ENCODE measurements at places on chromosomes 2 and 18.

DNA sequence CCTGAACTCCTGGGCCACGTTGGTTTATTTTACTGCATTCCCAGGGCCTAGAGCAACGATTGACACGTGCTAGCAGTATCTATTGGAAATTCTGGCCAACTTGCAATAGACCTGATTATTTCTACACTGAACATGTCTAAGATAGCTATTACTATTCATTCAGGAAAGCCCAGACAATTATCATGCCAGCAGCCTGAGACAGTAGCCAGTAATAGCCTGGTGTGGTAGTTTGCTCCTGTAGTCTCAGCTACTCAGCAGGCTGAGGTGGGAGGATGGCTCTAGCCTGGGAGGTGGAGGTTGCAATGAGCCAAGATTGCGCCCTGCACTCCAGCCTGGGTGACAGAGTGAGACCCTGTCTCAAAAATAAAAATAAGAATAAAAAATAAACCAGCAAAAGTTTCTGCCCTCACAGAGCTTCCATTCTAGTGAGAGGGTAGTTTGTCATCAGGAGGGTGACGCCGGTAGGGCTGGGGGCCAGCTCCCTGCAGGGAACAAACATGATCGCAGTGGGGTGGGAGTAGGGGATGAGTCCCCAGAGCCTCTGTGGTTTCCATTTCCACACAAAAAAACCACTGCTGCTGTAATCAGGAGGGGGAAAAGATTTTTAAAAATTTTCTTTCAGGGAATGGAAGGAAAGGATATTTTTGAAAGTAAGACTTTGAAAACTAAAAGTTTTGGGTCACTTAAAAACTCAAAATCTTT is 4.3 kb downstream of the CASP8 start:
- no peak for DNase-seq

GRCh38 chr2:100185516-100185915 is 43.1 kb upstream of the AFF3 start:
- no peak for DNase-seq

- no peak for DNase-seq
These were observed 145.1 kb upstream of the CDH19 start for GRCh38 chr18:66749030-66749429.

DNA sequence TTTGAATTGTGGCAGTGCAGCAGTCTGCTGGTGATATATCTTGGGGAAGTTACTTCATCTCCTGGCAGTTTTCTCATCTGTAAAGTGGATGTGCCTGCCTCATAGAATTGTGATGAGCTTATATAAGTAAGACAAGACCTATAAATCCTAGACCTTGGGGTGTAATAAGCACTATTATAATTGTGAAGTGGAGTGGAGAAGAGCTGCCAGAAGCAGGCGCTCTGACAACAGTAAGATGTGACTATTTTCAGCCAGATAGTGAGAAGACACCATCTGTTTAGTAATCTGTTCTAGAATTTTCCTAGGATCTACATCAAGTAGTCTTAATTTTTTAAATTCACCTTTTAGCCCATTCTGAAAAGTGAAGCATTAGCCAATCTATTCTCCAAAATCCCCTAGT is 85.6 kb upstream of the TSPYL6 start:
- DNase-seq: no peak

DNA sequence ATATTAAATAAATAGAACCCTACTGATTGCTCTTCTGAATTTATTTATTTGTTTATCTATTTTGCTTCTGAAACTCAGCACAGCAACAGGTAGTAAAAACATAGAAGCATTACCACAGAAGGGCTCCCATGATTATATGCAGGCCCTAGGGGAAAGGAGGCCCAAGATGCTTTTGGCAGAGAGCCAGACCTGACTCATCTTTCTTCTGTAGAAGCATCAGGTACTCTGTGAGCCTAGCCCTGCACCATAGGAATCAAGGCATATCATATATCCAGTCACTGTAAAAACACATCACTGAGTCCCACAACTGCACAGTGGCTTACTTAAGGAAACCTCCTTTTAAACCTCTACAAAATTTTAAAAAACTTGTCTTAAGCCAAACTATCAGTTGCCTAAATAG is 1.8 kb downstream of the SCN9A start:
- DNase-seq: no peak

- DNase-seq: no peak
These were observed 56.9 kb upstream of the TMEM178A start for GRCh38 chr2:39608686-39609441.

DNA sequence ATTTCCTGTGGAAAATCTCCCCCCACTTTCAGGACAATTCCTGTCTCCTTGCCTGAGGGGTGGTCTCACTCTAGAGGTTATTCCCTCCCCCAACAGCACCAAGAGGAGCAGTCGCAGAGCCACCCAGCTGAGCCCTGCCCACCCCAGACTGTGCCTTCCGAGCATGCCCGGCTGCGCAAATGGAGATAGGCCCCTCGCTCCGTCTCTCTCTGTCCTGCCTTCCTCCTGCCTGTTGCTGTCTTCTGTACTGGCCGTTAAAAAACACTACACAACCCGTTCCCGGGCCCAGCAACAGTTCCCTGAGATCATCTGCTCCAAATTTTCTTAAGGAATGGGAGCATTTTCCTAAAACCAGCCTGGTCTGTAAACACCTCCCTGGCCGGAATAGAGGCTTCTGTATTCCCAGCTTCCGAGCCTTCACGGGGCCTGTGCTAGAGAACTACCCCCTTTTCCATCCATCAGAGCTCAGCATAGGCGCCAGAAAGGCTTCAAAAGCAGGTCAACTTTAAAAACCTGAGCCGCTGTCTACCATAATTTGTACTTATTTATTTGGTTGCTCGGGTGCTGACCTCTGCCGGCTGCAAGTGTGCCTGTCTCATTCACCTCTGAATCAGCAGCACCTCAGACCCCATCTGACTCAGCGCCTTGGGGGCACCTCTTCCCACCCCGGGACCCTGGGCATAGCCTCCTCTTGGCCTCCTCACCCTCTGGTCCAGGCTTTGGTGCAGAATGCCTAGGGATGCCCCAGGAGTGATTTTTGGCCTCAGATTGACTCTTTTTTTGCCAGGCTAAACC is 159.4 kb downstream of the PXDN start:
- no peak for DNase-seq

GRCh38 chr2:3727397-3728045 is 24.1 kb downstream of the DCDC2C start:
- no peak for DNase-seq

GRCh38 chr2:200305797-200306195 is 697 bp upstream of the SPATS2L start:
- peak; percentile 9 for DNase-seq

DNA sequence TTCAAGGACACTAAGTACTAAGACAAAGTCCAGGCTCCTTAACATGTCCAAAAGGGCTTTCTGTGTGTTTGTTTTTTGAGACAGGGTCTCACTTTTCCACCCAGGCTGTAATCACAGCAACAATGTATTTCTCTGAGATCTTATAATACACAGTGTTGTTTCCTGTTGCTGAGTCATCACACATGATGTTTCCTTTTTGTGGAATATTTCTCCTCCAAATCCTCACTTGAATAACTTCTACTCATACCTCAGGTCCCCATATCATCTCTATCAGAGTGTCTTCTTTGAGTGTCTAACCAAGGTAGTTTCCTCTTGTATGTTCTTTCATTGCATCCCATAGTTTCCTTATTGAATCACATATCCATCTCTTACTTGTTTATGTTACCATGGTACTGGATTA is 632.0 kb upstream of the PIK3C3 start:
- no peak for DNase-seq

DNA sequence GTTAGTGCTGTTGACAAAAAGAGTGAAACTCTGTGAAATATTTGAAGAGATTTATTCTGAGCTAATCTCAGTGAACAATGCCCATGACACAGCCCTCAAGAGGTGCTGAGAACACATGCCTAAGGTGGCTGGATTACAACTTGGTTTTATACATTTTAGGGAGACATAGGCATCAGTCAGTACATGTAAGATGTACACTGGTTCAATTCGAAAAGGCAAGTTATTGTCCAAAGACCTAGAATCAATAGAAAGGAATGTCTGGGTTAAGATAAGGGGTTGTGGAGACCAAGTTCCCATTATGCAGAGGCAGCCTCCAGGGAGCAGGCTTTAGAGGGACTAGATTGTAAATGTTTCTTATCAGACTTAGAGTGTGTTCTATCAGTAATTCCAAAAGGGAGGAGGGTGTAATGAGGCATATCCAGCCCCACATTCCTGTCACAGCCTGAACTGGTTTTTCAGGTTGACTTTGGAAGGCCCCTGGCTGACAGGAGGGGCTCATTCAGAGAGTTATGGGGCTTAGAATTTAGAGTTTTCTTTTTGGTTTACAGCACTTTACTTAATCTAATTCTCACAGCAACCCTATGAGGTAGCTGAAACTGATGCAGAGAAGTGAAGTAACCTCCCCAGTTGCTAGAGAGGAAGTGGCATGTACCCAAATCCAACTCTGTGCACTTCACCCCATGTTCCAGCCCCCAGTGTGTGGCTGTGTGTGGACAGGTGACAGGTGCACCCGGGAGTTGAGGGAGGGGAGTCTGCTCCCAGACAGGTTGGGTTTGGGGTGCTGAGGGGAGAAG is 28.3 kb upstream of the ASAP2 start:
- no peak for DNase-seq

GRCh38 chr2:158904627-158905177 is 63.7 kb upstream of the TANC1 start:
- no peak for DNase-seq

GRCh38 chr2:168703926-168704325 is 98.5 kb upstream of the NOSTRIN start:
- DNase-seq: no peak

- no peak for DNase-seq
These were observed 2.5 kb upstream of the POMC start for GRCh38 chr2:25170888-25171287.

DNA sequence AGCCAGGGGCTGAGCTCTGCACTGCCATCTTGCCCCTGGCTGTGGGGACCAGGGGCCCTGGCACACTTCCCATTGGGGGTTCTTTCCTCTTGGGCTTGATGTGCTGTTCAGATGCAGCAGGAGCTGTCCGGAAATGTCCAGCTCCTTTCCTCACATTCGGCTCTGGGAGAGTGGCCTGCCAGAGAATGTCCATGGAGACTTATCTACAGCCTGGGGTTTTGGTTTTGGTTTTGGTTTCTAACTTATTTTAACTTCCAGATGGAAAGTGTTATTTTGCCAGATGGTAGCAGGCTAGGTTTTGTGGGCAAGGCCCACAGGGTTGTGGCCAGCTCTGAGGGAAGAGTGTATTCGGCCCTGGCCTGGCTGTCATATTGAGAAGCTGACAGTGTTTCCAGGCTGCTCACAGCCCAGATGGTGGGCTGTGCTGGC is 177.3 kb downstream of the ANKRD30B start:
- no peak for DNase-seq

GRCh38 chr18:9017167-9017904 is 85.2 kb upstream of the NDUFV2 start:
- DNase-seq: peak; percentile 70

- no peak for DNase-seq
These were observed 91.8 kb downstream of the MAP4K4 start for GRCh38 chr2:101788995-101789970.

DNA sequence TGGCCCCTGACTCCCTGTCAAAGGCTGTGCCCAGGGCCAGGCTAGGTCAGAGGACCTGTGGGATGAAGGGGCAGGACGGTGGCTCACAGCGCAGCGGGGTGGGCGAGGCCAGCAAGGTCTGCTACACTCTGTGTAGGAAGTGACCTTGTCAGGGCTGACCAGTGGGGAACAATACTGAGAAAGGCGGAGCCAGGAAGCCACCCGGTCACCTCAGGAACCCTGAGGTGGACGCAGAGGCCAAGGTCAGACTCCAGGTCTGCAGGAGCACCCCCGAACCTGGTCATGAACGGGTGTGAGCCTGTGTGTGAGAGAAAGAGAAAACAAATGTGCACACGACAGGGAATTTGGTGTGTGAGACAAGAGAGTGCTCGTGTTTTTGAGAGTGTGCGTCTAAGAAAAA is 72.3 kb downstream of the SMAD7 start:
- DNase-seq: no peak

- no peak for DNase-seq
These were observed 7.1 kb downstream of the FBXO15 start for GRCh38 chr18:74140582-74140981.

DNA sequence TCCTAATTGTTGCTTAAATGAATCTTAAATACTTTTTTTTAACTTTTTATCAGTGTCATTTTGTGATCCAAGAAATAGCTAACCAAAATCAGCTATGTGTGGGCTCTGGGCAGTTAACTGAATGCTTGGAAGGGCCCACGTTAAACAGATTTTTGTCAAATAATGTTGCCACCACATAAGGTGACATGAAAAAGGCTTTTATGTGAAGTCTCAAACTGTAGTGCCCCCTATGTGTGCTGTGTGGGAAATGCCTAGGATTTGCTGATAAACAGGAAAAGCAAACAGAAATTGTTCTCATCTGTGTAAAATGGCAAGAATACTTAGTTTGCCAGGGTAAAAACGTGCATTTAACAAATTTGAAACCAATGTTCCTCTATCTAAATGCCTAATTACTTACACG is 242.2 kb downstream of the ZNF516 start:
- DNase-seq: no peak

GRCh38 chr2:5140347-5140746 is 551.8 kb upstream of the SOX11 start:
- no peak for DNase-seq

- DNase-seq: no peak
These were observed 1662.1 kb upstream of the NXPH2 start for GRCh38 chr2:140442319-140442718.

GRCh38 chr2:221570321-221570935 is 1.7 kb downstream of the EPHA4 start:
- DNase-seq: no peak

GRCh38 chr18:24672165-24672941 is 211.9 kb downstream of the HRH4 start:
- DNase-seq: no peak

DNA sequence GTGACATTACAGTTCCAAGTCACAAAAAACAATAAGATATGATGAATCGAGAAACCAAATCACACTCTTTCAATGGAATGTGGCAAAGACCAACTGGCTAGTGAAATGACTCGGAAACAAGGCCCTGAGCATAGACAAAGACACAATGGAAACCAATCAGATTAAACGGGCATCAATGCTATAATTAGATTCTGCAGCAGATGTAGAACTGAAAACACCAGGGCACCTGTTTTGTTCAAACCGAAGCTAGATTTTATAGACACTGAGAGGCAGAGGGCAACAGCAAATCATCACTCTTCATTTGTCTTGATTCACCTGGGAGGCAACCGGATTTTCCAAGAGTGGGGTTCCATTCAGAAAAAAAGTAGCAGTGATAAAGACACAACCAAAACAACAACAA is 92.8 kb upstream of the BARD1 start:
- DNase-seq: no peak

- DNase-seq: no peak
These were observed 54.5 kb downstream of the HS1BP3 start for GRCh38 chr2:20596193-20596972.

DNA sequence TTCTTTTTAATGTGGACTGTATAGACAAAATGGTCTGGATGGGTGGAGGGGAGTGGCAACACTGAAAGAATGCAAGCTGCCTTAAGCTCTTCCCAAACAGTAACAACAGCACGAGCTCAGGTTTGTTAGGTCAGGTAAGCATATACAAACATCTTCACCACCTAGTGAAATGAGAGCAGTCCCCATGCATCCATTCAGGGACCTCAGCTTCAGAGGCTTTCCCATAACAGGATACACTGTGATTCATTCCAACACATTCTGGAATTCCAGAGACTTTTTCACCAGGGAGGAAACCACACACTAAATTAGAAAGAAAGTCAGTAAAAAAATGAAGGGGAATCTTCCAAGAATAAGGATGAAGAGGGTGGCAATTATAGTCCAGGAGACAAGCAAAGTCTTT is 50.4 kb upstream of the BZW1 start:
- no peak for DNase-seq
